ENCODE measurements at places on chromosomes 2 and 18. TPM values are rescaled to one million over a fixed set of nuclear protein-coding genes. Genes with fewer than 3 reads are reported as not detected.

RAB10 gene
- total RNA-seq: 101 TPM

- DNase-seq: no peak
Observed at GRCh38 chr2:119659601-119660342, 19.2 kb upstream of the TMEM177 start.

DNA sequence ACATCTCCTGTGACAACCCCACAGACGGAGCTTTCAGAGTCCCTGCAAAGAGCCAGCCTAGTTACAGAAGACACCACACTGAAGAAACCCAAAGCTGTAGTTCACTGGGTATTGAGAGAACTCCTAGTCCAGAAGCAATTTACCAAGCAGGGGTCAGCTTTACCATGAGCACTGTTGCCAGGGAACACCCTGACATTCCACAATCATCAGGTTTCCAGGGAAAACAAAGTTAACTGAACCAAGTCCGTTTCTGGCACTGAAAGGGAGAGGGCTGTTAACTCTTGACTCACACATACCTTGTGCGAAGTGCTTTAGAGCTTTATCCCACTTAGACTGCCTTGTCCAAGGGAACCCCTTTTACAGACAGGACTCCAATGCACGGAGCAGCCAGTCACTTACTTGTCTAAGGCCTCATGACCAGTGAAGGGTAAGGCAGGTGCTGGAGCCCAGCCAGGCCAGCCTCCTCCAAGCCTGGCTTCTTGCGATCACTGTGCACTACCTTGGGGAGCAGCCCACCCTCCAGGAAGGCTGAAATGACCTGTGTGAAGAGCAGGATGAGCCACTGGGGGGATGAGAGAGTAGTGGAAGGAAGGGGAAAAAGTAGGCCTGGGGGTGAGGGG is 53.9 kb downstream of the REEP1 start:
- no peak for DNase-seq

GRCh38 chr18:21489119-21489750 is 111.3 kb downstream of the ESCO1 start:
- DNase-seq: no peak

UGT1A4 gene
- total RNA-seq: not detected

- no peak for DNase-seq
Observed at GRCh38 chr2:81505586-81505985, 1201.0 kb upstream of the LRRTM1 start.

Measured in breast epithelium (tissue), 4 donors.